Iris pigment epithelial cell (primary cell): ENCODE measurements at places on chromosomes 6 and 20.

GRCh38 chr20:31543966-31544598, 29.8 kb downstream of the HM13 start:
- peak; percentile 97 for DNase-seq

GRCh38 chr6:12229332-12229731, 60.8 kb upstream of the EDN1 start:
- DNase-seq, result no peak

GRCh38 chr6:42038811-42039408, 11.4 kb upstream of the TAF8 start:
- DNase-seq, result peak; percentile 42

GRCh38 chr6:157754351-157754750, 68.7 kb upstream of the SNX9 start:
- no peak for DNase-seq

- DNase-seq, result no peak
Observed at GRCh38 chr6:163123098-163123497, 291.4 kb upstream of the QKI start.

DNA sequence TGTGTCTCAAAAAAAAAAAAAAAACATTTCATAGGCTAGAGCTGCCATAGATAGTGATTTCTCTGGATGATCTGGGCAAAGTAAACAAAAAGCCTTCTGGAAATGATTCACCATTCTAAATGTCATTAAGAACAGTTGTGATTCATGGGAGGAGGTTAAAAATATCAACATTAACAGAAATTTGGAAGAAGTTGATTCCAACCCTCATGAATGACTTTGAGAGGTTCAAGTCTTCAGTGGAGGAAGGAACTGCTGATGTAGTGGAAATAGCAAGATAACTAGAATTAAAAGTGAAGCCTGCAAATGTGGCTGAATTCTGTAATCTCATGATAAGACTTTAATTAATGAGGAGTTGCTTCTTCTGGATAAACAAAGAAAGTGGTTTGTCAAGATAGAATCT, 26.8 kb upstream of the MMP24 start:
- DNase-seq, result peak; percentile 54

GRCh38 chr6:15232836-15233510, 12.9 kb upstream of the JARID2 start:
- DNase-seq, result no peak

DNA sequence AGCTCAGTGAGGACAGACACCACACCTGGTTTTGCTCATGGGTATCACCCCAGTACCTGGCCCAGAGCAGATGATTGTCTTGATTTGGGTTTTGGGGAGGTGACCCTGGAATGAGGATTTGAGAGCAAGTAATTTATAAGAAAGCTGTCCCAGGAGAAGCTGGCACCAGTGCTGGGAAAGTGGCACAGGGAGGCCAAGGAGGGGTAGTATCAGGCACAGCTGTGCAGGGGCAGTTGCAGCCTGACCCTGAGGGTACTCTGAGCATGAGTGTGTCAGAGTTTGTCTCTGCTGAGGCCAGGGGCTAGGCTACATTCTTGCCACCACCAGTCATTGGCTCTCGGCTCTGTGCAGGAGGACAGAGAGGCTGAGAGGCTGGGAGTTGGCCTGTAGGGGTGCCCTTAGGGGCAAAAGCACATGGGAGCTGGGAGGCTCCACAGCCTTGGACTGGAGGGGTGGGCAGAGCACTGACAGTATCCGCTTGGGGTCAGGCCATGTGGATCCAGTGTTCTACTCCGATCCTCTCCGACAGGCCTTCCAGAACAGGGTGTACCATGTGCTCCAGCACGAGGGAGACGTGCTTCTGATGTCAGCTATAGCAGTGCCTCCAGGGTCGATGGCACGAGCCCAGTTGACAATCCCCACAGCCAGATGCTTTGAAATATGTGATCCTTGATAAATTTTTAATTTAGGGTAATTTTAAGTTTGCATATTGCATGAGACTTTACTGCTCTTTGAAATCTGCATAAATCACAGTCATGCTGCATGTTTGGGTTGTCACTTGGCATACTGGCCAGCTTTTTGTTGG, 121.3 kb downstream of the PHACTR3 start:
- no peak for DNase-seq

DNA sequence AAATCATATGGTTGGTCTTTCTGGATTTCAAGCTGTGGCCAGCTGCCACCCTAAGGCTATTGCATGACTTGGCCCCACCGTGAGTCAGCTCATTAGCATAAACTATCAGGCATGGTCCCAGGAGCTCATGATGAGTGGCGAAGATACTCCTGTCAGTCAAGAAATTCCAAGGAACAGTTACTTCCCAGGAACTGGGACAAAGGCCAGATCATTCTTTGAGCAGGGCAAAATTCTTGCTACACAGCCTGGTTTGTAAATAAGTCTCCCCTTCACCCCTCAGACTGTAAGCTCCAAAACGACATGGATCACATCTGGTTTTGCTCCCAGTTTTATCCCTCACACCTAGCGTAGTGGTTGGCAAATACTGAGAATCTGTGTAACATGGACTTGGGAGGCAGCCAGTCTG, 33.0 kb upstream of the KIAA1586 start:
- DNase-seq, result peak; percentile 58

- DNase-seq, result no peak
Observed at GRCh38 chr6:95117236-95117635, 460.1 kb upstream of the MANEA start.

DNA sequence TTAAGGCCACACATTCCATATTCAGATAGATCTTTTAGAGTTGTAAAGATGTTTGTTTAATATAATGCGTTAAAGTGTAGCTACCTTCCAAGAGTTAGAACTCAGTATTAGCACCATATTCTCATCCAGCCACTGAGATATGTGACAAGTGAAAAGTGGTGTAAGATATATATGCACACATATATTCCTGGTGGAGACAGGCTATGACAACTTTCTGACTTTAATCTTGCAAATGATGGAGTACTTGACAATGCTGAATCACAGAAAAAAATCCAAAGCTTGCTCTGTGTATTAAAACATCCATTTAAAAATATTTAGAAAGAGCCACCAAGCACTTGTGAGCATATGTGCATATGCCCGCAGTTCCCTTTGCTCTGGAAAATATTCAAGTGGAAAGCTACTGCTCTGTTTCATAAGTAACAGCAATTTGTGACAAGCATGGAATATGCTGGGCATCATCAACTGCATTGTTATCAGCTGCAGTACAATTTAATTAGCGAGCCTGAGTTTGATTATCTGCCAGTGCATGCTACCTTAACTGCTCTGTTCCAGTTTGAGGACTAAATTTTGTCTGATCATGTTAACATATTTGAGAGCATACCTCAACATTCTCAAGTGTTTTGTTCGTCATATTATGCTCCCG, 64.8 kb downstream of the VIP start:
- DNase-seq, result no peak

DNA sequence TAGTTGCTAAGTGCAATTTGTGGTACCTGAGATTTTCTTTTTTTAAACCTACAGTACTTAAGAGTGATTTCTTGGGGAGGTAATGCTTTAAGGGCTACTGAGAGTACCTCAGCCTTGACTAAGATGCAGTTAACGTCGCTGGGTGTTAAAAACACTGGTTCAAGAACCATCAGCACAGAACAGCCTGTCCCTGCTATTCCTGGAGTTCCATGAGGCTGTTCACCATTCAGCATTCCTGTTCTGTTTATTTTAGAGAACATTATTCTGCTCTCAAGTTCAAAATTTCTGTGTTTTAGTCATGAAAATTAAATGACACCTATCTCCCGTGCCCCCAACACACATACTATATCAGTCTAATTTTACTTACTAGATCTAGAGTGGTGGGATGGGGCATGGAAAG, 1.7 kb upstream of the PRELID3B start:
- no peak for DNase-seq

DNA sequence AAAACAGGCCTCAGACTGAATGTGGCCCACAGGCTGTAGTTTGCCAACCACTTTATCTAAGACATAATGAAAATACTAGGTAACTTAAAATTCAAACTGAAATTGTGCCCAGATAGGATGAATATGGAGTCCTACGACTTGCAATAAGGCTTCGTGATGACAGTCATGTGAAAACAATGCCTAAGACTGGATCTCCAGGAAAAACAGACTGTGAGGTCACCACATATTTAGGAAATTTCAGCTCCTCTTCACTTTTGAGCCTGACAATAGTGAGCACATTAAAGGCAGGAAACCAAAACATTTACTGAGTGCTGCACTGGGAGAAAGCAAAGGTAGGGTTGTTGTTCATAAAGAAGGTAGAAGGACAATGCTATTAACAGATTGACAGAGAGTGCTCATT, 50.0 kb downstream of the RTN4IP1 start:
- no peak for DNase-seq
